ENCODE measurements at places on chromosomes 3 and 15. TPM values are rescaled to one million over a fixed set of nuclear protein-coding genes. Genes with fewer than 3 reads are reported as not detected.

The ADAMTSL3 gene
- total RNA-seq: 7.8 TPM

DNA sequence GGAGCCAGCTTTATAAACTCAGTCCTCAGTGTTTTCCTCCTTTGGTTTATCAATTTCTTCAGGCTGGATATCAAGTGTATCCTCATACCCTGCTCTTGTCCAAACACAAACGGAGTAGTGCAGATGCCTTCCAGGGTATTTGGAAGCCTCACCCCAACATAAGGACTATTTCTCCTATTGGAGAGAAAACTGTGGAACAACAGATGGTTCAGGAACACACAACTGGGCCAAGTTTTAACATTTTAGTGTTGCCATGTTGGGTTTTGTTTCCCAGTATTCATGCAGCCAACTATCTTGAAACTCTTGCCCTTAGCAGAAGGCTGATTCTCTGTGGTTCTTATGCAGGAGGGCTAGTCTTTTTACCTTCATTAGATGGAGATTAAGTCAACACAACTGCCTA lies 398.1 kb downstream of the GABRB3 start:
- H3K36me3 ChIP-seq: no peaks in the 10 kb centered on the region
- no peak for DNase-seq
- no peaks in the 10 kb centered on the region for H3K27me3 ChIP-seq
- no peaks in the 10 kb centered on the region for H3K4me1 ChIP-seq
- no peak overlapping the region for H3K4me3 ChIP-seq
- no peak overlapping the region for H3K27ac ChIP-seq

- H3K27ac ChIP-seq: no peak overlapping the region
- DNase-seq: no peak
- no peak overlapping the region for H3K4me3 ChIP-seq
- no peaks in the 10 kb centered on the region for H3K27me3 ChIP-seq
- H3K36me3 ChIP-seq: no peaks in the 10 kb centered on the region
Measured at GRCh38 chr3:60847791-60848190, 403.5 kb downstream of the FHIT start.

The SMARCC1 gene
- total RNA-seq: 24.7 TPM

DNA sequence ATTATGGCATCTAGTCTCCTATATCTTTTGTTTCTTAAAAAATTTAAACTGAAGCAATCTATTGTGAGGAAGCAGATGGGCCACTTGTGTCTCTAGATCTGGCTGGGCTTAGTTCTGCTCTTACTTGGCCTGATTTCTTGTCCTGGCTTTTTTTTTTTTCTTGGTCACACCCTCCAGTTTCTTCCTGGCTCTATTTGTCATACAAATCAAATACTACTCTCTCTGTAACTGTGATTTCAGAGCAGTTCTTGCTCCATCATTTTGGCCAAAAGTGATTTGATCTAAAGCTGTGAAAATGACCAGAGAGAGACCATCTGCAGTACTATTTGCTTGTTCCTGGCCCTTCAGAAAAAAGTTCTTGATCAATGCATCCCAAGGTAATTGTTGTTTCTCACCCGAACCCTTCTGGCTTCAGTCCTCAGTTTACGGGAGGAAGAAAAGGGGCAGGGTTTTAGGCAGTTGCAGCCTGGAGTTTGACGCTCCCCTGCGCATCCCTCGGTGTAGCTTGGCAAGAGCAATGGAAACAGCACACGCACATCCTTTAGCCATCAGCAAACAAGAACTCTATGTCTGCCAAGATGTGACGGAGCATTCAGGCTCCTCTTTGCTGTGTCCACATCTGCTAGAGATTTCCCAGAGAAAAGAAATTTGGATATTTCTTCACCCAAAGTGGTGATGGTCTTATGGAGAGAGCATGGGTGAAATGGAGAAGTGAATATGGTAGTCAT lies 31.6 kb downstream of the CHST2 start:
- peak; percentile 74 for DNase-seq
- no peaks in the 10 kb centered on the region for H3K36me3 ChIP-seq
- no peaks in the 10 kb centered on the region for H3K27me3 ChIP-seq
- H3K4me3 ChIP-seq: no peak overlapping the region

GRCh38 chr3:113165841-113166240 lies 45.5 kb upstream of the BOC start:
- H3K36me3 ChIP-seq: no peaks in the 10 kb centered on the region
- H3K4me3 ChIP-seq: no peak overlapping the region
- DNase-seq: no peak
- no peak overlapping the region for H3K27ac ChIP-seq

The RLBP1 gene
- total RNA-seq: not detected

The LRRC31 gene
- total RNA-seq: not detected

DNA sequence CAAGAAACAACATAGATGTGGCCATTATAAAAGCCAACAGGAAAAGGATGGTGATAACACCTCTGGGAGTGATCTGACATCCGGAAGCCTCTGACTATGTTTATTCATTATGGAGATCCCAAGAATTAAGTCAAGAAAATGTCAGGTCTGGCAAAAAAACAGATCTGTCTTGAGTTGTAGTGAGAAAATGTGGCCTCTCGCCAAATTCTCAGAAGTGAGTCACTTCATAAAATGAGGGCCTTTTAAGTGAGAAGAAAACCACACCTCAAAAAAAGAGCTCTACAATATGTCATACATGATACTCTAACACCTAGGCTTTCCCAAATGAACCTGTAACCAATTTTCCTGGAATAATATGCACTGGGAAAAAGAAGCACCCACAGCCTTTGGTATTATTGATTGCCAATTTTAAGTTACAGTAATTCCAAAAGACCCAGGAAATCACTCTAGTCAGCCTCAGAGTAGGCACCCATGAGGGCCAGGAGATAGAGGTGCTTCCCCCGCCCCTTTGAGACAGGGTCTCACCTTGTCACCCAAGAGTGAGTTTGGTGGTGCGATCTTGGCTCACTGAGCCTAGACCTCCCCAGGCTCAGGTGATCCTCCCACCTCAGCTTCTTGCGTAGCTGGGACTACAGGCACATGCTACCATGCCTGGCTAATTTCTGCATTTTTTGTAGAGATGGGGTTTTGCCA lies 38.0 kb downstream of the CCR3 start:
- H3K36me3 ChIP-seq: no peaks in the 10 kb centered on the region
- H3K27ac ChIP-seq: no peak overlapping the region
- H3K27me3 ChIP-seq: peaks cover 6% of the 10 kb centered on the region
- no peaks in the 10 kb centered on the region for H3K4me1 ChIP-seq
- H3K4me3 ChIP-seq: no peak overlapping the region
